Esophagus squamous epithelium (tissue), 5 donors: ENCODE measurements at places on chromosomes 11 and 22.

DNA sequence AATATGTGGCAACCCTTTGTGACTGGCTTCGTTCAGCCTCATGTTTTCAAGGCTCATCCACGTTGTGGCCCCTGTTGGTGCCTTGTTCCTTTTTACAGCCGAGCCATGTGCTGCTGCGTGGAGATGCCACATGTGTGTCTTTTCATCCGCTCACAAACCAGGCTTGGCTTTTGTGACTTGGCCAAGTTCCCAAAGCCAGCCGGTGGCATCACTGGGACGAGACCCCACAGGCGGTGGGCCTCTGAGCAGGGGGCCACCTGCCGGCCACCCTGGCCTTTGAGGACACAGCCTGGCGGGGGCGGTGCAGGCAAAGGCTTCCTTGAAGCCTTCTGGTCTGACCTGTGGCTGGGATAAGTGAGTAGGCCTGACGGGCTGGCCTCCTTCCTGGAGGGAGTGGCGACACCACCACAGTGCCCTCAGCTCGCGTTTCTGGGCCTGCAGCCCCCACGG lies 10.5 kb downstream of the GRK2 start:
- DNase-seq = no peak

GRCh38 chr11:128859563-128860441 lies 7.3 kb downstream of the KCNJ1 start:
- DNase-seq = peak; percentile 41

DNA sequence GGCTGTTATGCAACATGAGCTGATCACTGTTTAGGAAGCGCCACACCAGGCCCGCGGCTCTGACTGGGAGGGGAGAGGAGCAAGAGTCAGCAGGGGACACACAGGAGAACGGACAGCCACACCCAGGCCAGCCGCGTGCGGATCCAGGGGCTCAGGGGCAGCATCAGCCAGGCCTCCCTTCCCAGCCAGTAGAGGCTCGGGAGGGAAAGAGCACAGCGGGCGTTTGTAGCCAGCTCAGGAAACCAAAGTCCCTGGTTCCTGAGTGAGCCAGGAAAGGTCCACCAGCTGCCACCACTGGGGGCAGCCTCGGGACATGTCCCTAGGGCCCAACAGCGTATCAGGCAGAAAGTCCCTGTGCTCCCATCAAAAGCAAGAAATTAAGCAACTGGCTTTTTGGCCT lies 71.8 kb upstream of the PITPNB start:
- DNase-seq = no peak

- no peak for DNase-seq
These were observed 43.2 kb downstream of the MACROD1 start for GRCh38 chr11:64122411-64123410.

- no peak for DNase-seq
These were observed 127.4 kb downstream of the ELP4 start for GRCh38 chr11:31636983-31637382.

DNA sequence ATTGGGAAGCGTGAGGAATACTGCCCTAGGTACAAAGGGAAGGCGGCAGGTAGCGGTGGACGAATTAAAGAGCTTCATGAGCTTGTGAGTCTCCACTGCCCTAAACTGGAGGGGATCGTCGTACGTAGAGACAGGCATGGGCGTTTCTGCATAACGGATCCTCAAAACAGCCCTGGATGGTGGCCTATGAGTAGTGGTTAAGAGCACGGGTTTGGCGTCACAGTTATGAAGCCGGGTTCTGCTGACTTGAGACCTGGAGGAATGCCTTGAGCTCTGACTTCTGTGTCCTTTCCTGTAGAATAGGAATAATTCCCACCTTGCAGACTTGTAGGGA lies 335 bp downstream of the TMEM138 start:
- DNase-seq = no peak

DNA sequence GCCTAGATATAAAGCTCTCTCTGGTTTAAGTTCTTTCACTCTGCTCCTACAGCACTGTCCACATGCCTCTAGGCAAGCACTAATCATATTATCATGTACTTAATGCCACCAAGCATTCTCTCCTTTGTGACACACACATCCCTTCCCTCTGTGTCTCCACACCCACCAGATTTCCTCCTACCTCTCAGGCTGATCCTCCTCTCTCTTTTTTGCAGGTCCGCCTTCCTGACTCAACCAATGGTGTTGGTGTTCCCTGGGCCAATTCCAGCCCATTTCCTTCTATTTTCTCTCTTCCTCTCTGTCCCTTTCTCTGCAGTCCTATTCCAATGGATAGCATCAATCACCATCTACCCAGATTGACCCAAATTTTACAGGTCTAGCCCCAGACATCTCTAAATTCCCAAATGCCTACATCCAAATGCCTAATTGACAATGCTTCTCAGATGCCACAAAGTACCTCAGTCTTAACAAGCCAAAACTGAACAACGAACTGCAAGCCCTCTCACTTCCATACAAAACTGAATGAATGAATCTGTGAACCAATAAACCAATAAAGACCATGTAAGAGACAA lies 504 bp upstream of the ZNF215 start:
- no peak for DNase-seq

- no peak for DNase-seq
These were observed 73.3 kb upstream of the B3GAT1 start for GRCh38 chr11:134485316-134485715.

- DNase-seq = no peak
These were observed 17.3 kb upstream of the TREH start for GRCh38 chr11:118696673-118697226.

- no peak for DNase-seq
These were observed 1.0 kb upstream of the ALKBH8 start for GRCh38 chr11:107566569-107566968.

GRCh38 chr11:66529069-66529468 lies 16.8 kb downstream of the ZDHHC24 start:
- no peak for DNase-seq

DNA sequence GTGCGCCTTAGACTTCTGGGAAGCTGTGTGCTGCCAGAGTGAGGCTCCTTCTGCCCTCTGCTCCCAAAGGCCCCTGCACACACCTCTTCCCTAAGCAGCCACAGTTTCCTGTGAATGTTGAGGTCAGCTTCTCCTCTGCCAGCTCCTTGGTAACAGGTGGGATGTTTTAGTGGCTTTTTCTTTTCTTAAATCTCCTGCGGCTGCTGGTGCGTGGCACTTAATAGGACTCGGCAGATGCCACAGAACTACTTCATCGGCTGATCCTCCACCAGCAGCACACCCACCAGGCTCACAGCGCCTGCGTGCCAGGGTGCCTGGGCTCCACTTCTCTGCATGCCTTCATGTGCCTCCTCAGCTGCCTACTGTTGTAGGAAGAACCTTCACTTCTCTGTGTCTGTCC lies 87.8 kb downstream of the RCN1 start:
- DNase-seq = no peak

DNA sequence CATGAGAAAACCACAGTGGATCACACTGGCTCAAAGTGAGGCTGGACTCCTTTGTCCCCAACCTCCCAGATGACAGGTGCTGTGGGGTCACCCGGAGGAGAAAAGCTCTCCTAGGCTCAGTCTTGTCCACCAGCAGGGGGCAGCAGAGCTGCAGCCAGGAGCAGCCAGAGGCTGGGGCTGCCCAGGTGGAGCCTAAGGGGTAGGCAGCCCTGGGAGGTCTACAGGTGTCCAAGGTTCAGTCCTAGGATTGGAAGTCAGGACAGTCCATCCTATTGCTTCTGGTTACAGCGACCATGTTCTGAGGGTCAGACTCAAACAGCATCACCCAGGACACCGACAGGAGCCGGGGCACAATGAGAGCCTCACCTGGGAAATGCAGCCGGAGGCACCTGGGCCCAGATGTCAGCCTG lies 77.6 kb upstream of the IGLL5 start:
- DNase-seq = no peak

- no peak for DNase-seq
These were observed 14.6 kb upstream of the P2RY6 start for GRCh38 chr11:73257342-73258103.

DNA sequence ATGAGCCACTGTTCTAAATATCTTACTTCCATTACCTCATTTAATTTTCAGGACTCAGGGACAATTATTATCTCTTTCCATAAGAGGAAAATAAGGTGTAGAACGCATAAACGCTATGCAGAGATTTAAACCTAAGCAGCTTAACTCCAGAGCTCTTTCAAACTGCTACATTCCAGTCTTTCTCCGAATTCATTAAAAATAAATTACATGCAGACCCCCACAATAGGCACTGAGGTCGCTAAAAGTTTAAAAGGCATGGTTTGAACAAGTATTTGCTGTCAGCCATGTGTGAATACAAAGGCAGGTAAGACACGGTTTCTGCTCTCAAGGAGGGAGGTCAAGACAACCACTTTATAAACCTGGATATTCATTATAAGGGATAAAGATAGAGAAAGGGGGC lies 983 bp downstream of the NARS2 start:
- DNase-seq = no peak

- DNase-seq = no peak
These were observed 353.2 kb downstream of the CADM1 start for GRCh38 chr11:115151010-115151409.

DNA sequence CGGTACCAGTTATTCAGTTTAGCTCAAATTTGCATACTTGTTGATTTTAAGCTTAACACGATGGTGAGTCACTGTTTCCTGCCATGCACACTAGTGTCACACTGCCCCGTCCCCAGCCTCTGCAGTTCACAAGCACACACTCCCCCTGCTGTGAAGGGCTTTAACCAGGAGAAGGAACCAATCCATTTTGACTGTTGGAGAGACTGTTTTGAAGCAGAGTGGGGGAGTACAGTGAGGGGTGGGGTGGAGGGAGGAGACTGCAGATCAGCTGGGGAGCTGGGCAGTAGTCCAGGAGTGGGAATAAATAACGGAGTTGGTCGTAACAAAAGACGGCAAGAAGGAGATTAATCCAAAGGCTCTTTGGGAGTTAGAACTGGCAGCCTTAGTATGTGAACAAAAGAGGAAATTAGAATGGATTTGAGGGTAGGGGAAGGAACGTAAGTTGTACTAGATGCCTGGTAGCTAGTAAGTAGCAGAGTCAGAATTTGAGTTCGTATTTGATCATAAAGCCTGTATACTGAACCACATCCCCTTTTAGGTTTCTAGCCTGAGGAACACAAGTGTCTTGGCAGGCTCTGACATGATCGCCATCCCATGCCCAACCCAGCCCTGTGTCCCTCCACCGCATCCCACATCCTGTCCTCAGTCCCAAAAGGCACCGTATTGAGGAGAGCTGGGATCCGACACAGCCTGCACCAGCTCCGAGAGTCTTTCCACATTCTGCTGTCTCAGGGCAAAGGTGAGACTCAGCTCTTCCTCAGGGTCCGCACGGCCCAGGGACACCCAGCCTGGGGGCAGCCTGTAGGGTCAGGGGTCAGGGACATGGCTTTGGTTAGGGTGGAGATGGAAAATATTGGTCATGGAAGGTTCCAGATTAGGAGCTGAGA lies 862 bp downstream of the TPP1 start:
- DNase-seq = no peak

DNA sequence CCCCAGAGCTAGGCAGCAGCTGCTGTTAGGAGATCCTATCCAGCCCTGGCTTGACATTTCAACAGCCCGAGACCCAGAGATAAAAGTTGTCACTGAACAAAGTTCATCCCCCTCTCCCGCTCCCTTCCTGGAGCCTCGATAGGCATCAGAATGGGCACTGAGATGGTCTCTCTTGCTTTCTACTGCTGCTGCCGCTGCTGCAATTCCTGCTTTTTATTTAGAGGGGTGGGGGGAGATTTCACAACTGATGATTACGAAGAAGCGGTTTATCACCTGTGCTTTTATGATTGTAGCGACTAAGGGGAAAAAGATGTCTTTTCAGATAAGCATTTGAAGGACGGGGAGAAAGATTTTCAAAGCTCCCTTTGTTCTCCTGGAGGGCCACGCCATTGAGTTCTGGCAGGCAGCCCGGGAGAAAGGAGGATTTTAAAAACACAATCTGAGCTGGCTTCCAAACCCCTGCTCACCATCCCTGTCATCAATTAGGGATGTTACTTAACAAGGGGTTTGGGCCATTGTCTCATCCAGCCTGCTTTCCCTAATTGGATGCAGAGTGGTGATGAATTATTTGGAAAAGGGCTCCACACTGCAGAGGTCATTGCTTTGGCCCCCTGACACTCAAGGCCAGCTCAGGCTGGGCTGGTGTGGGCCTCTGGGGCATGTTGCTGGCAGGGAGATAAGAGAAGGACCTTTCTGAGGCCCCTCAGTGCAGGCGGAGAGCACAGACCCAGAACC lies 344.7 kb downstream of the BUD13 start:
- DNase-seq = no peak

DNA sequence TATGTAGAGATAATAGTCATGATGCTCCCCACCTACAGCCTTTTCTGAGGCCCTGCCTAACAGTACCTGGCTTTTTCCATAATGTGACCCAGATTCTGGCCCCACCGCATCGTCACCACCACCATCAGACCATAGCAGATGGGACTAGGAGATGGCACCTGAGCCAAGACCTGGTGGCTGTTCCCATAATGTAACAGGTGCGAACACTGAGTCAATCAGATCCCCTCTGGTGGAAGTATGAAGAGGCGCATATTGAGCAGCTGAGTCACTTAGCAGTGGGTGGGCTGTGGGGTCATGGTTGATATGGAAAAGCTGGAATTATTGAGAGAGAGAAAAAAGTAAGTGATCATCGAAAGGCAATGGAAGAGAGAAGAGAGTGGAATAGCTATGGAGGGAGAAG lies 578.0 kb upstream of the CADM1 start:
- DNase-seq = no peak

DNA sequence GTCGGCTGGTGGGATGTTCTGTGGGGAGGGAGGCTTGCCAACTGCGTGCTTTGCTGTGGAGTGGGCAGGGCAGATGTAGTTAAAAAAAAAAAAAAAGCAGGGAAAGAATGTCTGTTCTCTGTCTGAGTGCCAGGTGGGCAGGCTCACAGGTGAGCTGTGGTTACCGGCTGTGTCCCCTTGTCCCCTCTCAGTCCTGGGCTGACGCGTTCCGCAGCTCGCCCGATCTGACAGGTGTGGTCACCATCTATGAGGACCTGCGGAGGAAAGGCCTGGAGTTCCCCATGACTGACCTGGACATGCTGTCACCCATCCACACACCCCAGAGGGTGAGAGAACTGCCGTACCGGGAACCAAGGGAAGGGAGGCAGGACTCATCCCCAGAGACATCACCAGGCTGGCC lies 23.6 kb downstream of the TOM1 start:
- DNase-seq = no peak

DNA sequence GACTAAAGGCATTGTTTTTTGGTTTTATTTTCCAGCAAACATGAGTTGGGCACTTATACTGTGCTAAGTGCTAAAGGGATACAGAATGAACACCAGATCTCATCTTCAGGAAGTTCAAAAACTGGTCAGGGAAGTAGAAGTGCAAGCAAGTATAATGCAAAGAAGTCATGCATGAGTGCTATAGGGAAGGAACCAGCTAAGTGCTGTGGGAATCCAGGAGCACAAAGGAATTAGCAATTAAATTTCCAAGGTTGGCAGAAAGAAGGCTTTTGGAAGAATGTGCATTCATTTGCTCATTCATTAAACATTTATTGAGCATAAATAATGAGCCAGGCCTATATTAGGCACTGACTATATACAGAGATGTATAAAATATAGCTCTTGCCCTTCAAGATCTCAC lies 143.7 kb upstream of the ARHGAP42 start:
- DNase-seq = no peak

GRCh38 chr11:57647372-57647771 lies 2.3 kb downstream of the YPEL4 start:
- DNase-seq = no peak
